Bone marrow (tissue), 2 donors: ENCODE measurements at places on chromosomes 16 and 17.

DNA sequence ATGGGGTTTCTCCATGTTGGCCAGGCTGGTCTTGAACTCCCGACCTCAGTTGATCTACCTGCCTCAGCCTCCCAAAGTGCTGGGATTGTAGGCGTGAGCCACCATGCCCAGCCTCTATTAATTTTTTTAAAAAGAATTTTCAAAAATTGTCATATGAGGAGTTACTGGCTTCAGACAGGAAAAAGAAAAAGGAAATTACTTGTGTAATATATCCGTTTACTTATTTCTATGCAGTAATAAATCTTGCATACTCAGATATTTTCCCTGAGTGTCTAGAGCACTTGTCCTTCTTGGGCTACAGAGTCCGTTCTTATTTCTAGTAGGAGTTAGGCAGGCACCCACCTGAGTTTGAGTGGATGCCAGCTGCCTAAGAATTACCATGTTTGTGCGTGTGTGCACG is 85.8 kb downstream of the VMP1 start:
- peak; percentile 8 for DNase-seq

GRCh38 chr16:81595629-81596292 is 151.2 kb downstream of the CMIP start:
- DNase-seq = no peak

DNA sequence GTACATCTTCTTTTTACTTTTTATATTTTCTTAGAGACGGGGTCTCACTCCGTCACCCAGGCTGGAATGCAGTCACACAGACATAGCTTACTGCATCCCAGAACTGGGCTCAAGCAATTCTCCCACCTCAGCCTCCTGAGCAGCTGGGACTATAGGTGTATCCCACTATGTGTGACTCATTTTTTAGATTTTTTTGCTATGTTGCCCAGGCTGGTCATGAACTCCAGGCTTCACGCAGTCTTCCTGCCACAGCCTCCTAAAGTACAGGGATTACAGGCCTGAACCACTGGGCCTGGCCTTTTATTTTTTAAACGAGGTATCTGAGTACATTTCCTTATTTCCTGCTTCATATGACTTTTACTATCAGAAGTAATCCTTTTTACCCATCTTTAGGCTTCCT is 48.0 kb downstream of the GLG1 start:
- DNase-seq = no peak

DNA sequence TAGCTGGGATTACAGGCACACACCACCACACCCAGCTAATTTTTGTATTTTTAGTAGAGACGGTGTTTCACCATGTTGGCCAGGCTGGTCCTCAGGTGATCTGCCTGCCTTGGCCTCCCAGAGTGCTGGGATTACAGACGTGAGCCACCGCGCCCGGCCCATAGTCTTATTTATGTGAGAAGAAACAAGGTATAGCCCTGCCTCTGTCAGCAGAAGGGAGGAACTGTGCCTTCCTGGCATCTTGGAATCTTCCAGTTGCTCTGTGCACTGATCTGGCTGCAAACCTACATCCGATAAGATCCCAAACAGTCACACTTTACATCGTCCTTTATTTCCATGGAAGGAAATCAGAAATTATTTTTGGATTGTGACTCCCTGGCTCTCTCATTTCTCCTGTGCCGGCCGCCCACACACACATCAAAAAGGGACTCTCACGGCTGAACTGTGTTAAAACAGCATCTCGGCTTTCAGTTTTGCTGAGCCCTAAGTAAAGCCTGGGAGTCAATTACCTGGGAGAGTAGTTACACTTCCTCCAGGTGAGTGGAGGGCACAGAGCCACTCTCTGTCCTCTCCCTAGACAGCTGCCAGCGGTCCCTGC is 23.3 kb downstream of the WIPI1 start:
- no peak for DNase-seq

- no peak for DNase-seq
Measured at GRCh38 chr16:4194661-4195060, 47.2 kb downstream of the SRL start.

GRCh38 chr17:16383216-16383615 is 2.3 kb downstream of the UBB start:
- no peak for DNase-seq

DNA sequence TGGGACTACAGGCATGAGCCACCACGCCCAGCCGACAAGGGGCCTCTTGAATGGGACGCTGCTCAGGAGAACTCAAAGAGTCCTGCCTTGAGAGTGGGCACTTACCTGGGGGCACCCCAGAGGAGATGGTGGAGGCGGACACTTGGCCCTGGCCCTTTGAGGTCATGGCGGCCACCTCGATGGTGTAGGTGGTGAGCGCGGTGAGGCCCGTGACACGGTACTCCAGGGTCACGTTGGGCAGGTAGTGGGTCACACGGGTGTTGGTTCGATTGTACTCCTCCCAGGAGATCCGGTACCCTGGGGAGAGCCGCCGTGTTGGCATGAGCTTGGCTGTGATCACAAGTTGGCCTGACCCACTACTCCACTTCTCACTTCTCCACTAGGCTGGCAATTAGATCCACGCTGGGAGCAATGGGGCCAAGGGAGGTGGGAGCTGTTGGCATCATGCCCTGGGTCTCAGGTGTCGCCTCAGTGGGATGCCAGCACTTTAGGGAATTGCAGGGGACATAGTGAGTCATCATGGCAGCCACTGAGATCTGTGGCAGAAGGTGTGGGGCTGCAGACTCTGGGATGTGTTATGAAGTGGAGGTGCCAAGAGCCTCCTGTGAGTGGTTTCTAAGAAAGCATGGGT is 89.2 kb upstream of the CDC42EP4 start:
- no peak for DNase-seq

DNA sequence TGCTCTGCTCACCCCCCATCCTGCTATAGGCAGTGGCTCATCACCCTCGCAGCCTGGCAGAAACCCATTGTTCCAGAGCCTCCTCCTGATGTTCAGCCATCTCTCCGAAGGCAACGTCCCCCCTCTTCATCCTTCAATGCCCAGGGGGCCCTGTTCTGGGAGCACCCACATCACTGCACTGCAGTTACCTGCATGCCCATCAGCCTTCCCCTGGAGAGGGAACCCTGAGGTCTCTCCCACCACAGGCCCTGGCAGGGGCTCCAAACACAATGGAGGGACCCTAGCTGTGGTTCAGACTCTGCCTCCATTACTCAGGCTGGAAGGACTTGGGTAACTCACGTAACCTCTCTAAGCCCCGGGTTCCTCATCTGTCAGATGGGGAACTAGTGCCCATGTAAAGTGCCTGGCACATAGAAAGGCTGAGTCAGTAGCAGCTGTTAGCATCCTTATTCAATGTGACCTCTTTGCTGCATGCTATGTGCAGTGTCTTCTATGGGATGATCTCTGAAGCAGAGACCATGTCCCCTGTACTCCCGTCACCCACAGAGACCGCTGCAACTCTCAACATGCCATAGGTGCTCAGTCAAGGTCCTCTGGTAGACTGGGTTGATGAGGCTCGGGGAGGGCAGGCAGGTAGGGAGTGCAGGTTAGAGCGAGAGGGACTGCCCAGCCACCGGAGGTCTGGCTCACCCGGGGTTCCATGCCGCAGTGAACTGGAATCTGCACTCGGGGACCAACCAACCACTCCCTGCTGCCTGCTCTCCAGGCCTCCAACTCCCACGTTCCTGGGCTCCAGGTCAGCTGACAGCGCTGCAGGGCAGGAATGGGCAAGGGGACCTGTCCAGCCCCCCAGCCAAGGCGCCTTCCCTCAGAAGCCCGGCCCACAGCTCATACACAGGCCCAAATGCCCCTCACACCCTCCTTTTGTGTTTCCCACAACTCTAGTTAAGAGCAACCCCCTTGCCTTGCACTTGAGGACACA is 233.2 kb downstream of the ZNF423 start:
- no peak for DNase-seq

DNA sequence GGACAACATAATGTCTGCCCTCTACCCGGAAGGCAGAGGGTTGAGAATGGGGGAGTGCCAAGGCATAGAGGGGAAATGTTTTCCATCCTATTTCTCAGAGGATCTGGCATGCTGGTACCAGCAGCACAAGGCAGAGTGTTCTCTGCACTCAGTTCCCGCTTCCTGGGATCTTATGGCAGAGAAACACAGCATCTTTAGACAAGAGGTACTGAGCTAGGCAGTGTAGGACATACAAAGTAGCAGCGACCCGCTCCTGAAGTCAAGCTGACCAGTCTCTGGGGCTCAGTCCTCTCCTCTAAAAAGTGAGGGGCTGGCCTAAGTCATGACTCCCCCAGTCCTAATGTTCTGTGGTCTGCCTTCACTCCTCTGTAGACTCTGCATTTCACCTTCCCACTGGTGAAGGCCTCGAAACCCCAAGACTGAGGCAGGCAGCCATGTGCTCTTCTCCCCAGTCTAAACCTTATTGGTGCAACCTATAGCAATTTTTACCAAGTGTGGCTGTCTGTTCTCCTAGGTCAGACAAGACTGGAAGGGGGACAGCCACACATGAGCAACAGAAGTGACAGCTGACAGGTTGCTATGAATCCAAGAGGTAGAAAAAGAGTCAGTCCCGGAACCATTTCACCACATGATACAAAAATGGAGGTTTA is 11.3 kb upstream of the TSPOAP1 start:
- no peak for DNase-seq

GRCh38 chr16:3580686-3581085 is 3.5 kb upstream of the NLRC3 start:
- DNase-seq = no peak

DNA sequence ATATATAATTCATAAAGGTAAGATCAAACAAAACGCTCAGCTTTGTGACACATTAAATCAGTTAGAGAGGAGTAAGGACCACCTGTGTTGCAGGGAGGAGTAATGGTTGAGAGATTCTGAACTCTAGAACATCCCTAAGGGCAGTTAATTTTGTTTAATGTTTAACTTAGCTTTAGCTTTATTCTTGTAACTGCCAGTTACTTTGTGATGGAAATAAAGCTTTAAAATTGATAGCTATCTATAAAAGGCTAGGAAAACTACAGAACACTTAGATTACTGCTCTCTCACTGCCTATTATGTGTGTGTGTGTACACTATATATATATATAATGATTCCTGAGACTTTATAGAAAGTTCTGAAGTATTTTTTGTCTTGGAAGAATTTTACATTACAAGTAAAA is 37.8 kb downstream of the PTRH2 start:
- DNase-seq = no peak

DNA sequence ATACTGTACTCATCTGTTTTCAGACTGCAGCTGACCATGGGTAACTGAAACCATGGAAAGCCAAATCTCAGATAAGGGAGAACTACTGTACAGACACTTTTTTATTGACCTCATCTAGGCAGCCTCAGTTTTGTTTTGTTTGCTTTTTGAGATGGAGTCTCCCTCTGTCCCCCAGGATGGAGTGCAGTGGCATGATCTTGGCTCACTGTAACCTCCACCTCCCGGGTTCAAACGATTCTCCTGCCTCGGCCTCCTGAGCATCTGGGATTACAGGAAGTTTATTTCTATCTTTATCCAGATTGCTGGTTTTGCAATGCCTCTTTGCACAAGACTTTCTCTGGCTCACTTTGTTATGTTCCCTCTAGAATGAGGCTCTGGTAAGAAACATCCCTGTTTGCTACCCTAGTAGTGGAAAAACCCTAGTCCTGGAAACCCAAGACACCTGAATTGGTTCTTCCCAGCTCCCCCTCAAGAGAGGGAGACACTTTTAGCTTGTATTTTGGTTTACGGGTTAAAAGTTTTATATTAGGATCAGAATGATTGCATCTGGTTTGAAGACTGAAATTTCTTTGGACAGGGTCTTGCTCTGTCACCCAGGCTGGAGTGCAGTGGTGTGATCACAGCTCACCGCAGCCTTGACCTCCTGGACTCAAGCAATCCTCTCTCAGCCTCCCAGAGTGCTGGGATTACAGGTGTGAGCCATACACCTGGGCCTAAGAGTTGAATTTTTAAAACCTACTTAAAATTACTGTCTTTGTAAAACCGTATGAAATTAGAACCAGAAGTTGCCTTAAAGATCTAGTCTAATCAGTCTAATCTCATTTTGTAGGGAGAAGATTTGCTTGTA is 38.9 kb downstream of the ZNF207 start:
- DNase-seq = no peak

DNA sequence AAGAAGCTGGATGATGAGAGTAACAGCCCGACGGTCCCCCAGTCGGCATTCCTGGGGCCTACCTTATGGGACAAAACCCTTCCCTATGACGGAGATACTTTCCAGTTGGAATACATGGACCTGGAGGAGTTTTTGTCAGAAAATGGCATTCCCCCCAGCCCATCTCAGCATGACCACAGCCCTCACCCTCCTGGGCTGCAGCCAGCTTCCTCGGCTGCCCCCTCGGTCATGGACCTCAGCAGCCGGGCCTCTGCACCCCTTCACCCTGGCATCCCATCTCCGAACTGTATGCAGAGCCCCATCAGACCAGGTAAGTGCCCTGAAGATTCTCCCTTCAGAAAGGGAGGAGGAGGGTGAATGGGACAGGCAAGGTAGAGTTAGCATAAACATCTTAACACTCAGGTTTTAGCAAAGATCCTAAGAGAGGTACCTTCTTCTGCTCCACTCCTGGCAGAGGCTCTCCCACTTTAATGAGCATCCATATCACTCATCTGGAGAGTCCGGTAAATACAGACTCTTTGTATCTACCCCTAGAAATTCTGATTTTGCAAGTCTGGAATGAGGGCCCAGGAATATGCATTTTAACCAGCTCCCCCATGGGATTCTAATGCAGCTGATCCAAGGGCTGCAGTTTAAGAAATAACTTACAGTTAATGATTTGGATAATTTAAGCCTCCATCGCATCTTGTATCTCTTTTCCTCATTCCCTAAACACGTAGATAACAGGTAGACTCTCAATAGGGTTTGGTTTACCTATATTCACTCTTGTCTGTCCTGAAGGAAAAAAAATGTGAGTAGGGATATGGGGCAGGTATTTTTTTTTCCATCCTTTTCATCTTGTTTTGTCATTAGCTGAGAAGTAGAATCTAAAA is 3.3 kb downstream of the HLF start:
- no peak for DNase-seq

- DNase-seq = no peak
Measured at GRCh38 chr17:31593806-31594205, 202.3 kb downstream of the RAB11FIP4 start.

DNA sequence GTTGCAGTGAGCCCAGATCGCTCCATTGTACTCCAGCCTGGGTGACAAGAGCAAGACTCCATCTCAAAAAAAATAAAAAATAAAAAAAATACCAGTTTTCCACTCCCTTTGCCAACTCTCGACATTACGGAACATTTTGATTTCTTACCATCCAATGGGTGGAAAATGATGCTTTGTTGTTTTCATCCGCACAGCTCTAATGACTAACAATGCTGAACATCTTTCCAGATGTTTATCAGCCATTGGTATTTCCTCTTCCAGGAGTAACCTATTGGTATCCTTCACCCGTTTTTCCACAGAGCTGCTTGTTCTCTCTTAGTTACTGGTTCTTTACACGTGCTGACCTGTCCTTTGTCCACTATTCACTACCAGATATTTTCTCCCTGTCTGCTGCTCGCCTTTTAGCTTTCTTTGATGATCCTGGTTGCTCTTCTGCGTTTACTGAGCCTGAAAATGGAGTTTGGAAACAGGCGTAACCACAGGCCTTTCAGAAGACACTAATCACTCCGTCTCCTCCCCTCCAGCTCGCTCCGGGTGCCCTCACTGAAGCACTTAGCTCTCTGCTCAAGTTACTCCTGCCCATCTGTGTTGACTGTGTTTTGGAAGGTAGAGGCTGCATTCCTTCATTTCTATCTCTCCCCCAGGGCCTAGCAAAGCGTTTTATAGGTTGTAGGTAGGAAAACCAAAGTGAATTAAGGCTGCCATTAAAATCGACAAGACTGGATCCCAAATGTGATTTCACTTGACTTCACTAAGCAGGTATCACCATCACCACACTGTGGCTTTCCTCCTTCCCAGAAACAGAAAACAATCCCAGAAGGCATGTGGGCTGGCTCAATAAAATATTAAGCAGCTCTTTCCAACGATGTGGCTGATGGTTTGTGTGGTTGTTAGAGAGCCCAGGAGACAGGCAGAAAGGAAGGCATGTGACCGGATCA is 8.9 kb downstream of the SHPK start:
- no peak for DNase-seq
